ENCODE measurements at places on chromosomes 6 and 20.

DNA sequence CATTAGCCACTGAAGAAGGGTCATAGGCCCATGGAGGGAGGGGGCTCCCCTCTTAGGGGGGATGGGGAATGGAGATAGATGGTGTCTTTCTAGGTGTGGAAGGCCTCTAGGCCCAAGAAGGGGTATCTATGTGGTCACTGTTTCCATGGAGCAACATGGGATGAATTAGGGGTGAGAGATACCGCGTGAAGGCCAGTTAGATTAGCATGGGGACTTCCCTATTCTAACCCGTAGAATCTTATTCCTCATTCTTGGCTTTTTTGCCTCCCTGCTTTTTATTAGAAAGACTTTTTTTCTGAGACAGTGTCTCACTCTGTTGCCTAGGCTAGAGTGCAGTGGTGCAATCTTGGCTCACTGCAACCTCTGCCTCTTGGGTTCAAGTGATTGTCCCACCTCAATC is 3.2 kb downstream of the RAB44 start:
- DNase-seq, result no peak

DNA sequence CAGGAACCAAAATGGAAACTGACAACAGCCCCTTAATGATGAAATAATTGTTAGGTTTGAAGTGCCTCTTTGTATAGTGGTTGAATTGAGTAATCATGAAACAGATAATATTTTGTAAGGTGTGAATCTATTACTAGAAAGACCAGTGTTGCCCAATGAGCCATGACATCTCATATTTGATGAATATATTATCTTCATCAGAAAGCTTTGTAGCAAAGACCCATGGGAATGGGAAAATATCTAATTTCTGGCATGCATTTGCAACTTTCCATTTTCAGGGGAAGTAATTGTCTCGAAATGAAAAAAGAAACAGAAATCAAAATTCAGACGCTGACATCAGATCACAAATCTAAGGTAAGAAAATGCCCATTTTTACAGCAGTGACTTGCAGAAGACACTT is 57.3 kb upstream of the LAMP5 start:
- no peak for DNase-seq

GRCh38 chr20:53698371-53698978 is 104.8 kb upstream of the ZNF217 start:
- no peak for DNase-seq

GRCh38 chr6:53728570-53729194 is 63.1 kb upstream of the KLHL31 start:
- DNase-seq, result peak; percentile 33

DNA sequence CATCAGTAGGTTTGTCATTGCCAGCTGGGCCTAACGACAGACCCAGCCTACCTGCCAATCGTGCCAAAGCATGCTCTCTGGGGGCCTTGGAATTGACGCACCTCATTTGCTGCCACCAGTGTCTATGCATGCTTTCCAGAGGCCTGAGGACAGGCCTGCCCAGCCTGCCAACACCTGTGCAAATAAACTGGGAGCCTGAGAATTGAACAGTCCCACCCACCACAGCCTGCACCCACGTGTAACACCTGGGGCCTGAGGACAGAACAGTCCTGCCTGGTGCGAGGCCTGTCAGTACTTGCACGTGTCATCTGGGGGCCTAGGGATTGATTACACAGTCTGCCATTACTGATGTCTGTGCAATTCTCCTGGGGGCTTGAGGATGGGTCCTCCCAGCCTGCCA is 6.2 kb upstream of the RNF217 start:
- no peak for DNase-seq

GRCh38 chr20:33773412-33774089 is 37.6 kb upstream of the CHMP4B start:
- no peak for DNase-seq

DNA sequence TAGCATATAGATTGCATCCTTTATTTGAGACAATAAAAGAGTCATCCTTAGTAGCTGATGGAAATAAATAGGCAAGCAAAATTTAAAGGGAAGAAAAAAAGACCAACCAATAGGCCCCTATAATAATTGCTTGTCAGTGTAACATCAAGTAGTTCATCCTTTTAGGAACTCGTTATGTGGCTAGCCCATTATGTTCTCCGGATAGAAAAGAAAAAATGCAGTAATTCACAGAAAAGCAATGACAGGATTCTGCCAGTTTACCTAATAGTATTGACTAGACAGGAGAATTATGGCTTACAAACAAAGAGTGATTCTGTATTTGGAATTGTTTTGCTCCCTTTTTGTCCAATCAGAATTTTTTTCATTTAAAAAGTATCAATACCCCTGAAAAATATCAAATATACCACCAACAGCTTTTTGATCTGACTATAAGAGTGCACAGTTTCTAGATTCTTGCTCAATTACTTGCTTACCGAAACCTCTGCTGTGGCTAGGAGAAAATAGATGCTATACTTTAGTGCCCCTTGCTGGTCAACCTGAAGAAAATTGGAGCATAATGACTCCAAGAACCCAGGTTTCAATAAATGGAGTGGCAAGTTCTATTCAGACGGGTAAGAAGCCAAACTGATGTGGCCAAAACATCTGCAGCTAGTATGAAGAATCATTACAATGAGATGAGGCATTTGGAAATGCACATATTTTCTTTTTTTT is 91.5 kb upstream of the SASH1 start:
- peak; percentile 41 for DNase-seq

GRCh38 chr6:42104095-42104803 is 38.2 kb downstream of the C6orf132 start:
- DNase-seq, result peak; percentile 32

GRCh38 chr6:74368746-74369145 is 672.7 kb downstream of the CD109 start:
- DNase-seq, result peak; percentile 32

DNA sequence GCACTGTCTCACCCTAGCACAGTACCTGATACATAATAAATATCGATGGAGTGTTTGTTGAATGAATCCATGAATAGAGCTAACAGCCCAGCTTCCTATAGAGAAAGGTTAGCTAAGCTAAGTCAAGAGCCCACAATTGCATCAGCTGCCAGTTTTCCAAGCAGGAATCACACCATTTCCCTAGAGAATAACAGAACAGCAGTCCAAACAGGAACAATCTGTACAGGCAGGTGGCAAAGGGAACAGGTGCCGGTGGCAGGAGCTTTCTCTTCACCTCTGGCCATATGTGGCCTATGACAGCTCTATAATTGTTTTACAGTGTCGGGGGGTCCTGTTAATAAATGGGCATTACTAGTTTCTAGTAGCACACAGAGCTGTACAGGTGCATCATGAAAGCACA is 38.8 kb downstream of the ISM1 start:
- DNase-seq, result no peak

GRCh38 chr6:21295506-21296240 is 297.9 kb upstream of the SOX4 start:
- no peak for DNase-seq

GRCh38 chr6:20455251-20455940 is 53.7 kb downstream of the E2F3 start:
- DNase-seq, result no peak

GRCh38 chr6:134714679-134715078 is 235.2 kb downstream of the ALDH8A1 start:
- DNase-seq, result no peak

GRCh38 chr6:167762259-167762962 is 64.3 kb upstream of the AFDN start:
- no peak for DNase-seq

- DNase-seq, result no peak
These were observed 52.7 kb downstream of the ZDHHC14 start for GRCh38 chr6:157433678-157434081.

- DNase-seq, result no peak
These were observed 131.6 kb upstream of the ESR1 start for GRCh38 chr6:151675746-151676459.

DNA sequence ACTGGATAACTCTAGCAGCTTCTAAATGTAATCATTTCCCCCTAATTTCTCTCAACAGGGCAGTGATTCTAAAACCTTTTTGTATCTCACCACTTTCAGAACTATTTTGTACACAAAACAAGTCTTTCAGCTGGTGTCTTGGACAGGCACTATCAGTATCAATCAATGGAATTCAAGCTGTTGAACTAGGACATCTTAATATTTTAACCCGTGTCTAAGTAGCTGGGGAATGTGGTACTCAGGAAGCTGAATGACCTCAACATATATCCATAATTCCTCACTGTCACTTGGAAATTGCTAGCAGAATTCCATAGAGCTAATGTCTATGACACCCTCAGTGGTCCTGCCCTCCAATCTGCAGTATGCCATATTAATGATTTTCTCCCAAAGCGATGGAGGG is 24.5 kb downstream of the ADAT2 start:
- DNase-seq, result no peak

GRCh38 chr6:113077794-113078193 is 730.7 kb downstream of the RFPL4B start:
- DNase-seq, result no peak

GRCh38 chr6:107237992-107238660 is 122.8 kb upstream of the BEND3 start:
- peak; percentile 45 for DNase-seq

- DNase-seq, result no peak
These were observed 353.2 kb downstream of the BTBD3 start for GRCh38 chr20:12270863-12271262.

- no peak for DNase-seq
These were observed 159.3 kb downstream of the PRKN start for GRCh38 chr6:162568266-162568665.

DNA sequence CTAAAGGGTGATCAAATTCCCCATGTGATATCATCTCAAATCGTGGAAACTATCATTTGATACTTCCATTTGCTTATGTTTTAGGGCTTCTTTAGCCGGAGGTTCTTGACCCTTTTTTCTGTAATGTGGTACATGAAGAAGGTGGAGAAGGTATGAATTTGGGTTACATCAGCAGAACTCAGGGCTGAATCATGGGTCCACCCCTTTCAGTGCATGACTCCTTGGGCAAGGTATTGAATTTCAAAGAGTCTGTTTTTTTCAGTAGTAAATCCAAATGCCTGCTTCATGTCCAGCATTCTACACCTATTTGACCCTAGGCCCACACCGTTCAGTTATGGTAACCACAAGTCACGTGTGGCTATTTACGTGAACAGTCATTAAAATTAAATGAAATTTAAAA is 30.6 kb upstream of the QKI start:
- DNase-seq, result no peak

GRCh38 chr20:6355754-6356451 is 233.1 kb upstream of the FERMT1 start:
- no peak for DNase-seq

- DNase-seq, result peak; percentile 30
These were observed 1.1 kb upstream of the RPS12 start for GRCh38 chr6:132813173-132813856.

DNA sequence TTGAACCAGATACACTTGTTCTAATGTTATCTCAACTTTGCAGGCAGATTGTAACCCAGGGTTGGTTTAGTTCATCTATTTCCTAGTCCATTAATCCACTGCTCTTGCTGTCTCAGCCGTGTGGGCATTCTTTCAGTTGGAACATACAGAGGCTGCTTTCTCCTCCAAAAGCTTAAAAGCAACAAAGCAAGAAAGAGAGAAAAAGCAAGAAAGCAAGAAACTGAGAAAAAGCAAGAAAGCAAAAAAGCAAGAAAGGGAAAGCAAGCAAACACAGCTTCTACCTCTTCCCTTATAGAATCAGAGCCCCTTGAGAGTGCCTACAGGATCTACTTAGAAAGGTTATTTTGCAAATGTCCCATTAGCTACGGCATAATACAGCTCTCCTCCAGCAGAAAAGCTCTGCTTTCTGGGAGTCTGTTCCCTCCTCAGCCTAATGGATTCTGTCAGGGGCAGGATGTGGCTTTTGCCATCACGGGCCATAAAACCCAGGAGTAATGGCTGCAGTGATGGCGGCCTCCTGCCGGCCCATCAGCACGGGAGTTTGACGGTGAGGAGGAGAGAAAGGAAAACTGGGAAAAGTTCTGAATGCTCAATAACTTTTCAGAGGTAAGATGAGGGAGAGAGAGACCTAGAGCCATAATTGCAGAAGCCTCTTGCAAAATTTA is 156.8 kb upstream of the JARID2 start:
- DNase-seq, result no peak

DNA sequence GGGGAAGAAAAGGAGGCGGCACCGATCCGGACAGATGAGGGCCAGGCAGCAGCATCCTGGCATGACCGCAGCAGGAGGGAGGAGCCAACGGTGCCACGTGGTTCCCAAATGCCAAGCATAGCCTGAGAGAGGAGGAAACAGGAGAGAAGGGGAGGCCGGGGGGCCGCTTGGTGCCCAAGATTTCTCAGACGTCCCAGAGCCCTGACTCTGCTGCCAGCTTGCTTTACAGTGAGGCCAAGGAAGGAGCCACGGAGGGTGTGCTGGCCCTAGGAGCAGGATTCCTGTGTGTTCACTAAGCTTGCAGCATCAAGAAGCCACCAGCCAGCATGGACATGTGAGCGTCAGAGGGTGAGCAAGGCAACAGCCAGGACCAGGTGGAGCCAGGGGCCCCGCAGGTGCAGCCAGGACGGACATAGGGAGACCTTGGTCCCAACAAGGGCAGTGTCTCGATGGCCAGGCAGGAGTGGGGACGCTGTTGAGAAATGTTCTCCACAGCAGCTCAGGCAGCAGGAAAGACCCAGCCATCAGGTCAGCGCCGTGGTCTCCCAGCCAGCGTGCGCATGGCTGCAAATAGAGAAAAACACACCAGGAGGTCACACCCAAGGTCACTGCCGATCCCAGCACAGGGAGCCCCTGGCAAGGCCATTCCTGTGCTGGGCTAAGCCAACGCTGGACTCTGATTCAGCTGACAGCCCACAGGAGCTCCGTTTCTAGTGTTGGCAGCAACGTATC is 143.7 kb downstream of the DLL1 start:
- no peak for DNase-seq

DNA sequence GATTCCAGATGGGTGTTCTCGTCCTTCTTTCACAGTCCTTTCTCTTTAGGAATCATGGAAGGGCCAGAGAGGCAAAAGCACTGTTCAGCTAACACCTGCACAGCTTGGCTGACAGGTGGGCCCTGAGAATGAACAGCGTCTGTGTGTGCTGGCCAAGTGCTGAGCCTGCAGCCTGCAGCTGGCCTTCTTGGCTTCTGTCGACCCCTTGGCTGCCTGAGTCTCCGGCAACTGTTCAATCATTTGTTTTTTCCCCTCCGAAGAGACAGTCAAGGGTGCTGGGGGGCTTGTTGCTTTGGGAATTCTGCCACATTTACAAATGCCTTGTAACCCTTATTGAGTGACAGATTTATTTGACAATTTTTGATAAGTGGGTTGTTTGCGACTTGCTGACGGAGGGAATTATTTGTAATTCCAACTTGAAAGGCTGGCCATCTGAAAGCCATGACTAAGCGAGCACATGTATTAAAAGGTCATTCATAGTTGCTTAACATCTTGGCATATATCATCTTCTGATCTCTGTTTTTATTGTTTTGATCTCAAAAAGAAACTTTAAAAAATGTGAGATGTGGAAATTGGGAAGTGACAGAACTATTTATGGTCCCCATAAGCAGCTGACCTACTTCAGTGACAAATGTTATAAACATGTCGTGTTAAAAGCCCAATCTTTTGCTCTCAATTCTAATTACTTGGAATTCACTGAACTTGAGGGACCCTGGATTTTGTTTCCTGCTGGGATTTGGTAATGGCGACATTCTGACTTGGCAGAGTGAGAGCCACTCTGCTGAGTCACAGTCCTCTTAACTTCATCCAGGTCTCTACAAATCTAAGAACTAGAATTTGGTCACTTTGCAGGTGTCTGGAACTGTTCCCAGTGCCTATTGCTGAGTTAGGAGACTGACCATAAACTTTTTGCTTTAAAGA is 41.9 kb upstream of the FERMT1 start:
- no peak for DNase-seq

GRCh38 chr20:6053776-6054688 is at the start of gene LRRN4:
Gene LRRN4, minus strand, starts transcription at chr20:6054060. Its CDS starts 1,261 bp downstream, at chr20:6052799.
- no peak for DNase-seq

GRCh38 chr6:147067184-147067583 is 137.0 kb upstream of the STXBP5 start:
- no peak for DNase-seq
